ENCODE measurements at places on chromosomes 2 and 18. TPM values are rescaled to one million over a fixed set of nuclear protein-coding genes. Genes with fewer than 3 reads are reported as not detected.

Gene GPR148
- total RNA-seq = not detected

Gene SPP2
- total RNA-seq = not detected

Gene ABCG8
- total RNA-seq = not detected

Gene CSRNP3
- total RNA-seq = not detected

Gene SIX3
- total RNA-seq = 4.1 TPM

All from A549 treated with AZD2906 at 1 μM for 4 hours (cell line).